ENCODE measurements at places on chromosomes 1 and 21.

DNA sequence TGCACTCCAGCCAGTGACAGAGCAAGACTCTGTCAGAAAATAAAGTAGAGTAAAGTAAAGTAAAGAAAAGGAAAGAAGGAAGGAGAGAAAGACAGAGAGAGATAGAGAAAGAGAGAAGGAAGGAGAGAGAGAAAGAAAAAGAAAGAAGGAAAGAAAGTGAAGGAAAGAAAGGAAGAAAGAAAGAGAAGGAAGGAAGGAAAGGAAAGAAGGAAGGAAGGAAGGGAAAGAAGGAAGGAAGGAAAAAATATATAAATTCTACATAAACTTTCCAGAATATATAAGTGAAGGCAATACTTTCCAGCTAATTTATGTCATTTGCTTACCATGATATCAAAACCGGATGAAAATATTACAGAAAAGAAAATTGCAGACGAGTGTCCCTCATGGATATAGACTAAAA, 71.7 kb upstream of the GPR52 start:
- DNase-seq = no peak

DNA sequence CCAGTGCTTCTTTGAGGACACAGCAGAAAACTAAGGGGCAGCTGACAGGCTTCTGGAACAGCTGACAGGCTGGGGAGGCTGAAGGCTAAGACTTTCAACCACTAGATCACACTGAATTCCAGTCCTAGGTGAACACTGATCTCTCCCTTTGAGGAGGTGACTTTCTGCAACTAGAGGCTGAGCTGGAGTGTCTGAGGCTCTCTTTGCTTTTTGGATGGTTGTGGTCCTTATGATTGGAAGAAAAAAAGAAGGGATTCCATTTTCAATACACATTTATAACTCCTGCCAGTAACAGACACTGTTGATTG, 1.4 kb downstream of the IL6R start:
- DNase-seq = no peak

GRCh38 chr1:17265162-17265561, 16.3 kb downstream of the PADI3 start:
- DNase-seq = no peak

- DNase-seq = peak; percentile 10
Observed at GRCh38 chr1:4585216-4585615, 69.2 kb upstream of the AJAP1 start.

DNA sequence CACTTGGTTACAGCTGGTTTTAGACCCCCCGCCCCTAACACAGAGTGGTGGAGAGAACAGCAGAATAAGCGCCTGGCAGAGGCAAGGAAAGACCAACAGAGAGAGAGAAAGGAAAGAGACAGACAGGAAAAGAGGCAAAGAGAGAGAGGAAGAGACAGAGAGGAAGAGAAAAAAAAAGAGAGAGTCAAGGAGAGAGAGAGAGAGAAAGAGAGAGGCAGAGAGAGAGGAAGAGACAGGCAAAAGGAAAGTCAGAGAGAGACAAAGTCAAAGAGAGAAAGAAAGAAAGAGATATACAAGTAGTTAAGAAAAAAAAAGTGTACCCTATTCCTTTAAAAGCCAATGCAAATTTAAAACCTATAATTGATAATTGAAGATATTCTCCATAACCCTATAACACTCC, 13.0 kb upstream of the NEK2 start:
- no peak for DNase-seq

DNA sequence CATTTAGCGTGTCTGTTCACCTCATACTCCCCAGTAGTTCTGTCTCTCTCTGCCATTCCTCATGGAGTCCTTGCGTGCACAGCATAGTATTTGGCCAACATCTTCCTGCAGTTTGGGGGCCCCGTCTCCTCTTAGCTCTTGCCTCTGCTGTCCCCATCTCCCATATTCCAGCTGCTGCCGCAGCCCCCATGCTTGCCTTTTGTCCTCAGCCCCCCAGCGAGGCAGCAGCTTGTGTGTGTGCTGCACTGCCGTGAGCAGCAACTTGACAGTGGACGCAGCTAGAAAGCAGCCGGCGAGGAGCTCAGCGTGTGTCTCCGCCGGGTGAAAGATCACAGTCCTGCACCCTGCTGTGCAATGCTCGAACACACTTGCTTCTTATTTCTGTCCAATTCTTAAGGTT, 164.2 kb upstream of the COL6A1 start:
- DNase-seq = no peak

GRCh38 chr1:230909974-230910754, 41.8 kb upstream of the C1orf198 start:
- DNase-seq = no peak

DNA sequence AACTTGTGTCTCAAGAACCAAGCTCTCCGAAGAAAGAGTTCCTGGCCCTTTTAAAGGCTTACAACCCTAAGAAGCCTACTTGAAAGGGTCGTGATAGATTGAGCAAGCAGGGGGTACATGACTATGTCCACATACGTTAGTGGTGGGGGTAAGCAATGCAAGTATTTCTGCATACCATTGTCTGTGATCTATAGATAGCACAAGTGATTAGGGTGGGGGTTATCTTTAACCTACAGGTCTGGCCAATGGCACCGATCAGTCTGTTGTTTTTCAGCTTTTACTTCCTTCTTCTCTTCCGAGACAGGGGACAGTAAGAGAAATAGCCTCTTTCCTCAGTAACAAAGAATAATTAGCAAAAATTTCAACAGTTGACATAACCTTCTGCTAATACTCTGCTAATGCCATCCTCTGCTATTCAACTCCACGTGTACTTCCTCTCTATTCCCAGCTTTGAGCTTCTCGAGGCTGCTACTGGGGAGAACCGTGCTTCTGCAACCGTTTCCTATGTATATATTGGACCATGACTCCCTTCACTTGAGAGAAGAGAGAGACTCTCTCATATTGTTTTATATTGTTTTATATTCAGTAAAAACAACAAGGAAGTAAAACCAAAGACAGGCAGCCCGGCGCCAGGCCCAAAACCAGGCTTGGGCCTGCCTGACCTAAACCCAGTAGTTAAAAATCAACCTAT, 727.7 kb upstream of the NCAM2 start:
- DNase-seq = no peak

GRCh38 chr1:226903819-226904716, 33.7 kb downstream of the PSEN2 start:
- no peak for DNase-seq

- no peak for DNase-seq
Observed at GRCh38 chr1:93817819-93818569, 61.0 kb downstream of the DNTTIP2 start.

- no peak for DNase-seq
Observed at GRCh38 chr1:152225678-152226077, 1.7 kb upstream of the HRNR start.

DNA sequence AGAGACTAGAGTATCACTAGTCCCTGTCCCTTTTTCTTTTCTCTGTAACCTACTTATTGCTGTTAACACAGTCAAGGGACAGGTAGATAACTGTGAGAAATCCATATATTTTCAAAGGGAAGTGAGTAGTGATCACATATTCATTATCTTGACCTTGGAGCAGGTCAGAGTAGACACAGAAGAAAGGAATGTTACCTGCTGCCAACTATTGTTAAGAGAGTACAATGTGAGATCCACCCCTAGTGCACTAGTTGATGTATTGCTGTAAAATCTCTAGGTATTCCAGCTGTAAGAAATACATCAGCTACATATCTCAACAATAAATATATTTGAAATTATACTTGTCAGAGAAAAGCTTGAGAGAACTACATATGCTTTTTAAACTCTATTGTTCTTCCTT, 68.7 kb upstream of the ADGRL2 start:
- DNase-seq = no peak

DNA sequence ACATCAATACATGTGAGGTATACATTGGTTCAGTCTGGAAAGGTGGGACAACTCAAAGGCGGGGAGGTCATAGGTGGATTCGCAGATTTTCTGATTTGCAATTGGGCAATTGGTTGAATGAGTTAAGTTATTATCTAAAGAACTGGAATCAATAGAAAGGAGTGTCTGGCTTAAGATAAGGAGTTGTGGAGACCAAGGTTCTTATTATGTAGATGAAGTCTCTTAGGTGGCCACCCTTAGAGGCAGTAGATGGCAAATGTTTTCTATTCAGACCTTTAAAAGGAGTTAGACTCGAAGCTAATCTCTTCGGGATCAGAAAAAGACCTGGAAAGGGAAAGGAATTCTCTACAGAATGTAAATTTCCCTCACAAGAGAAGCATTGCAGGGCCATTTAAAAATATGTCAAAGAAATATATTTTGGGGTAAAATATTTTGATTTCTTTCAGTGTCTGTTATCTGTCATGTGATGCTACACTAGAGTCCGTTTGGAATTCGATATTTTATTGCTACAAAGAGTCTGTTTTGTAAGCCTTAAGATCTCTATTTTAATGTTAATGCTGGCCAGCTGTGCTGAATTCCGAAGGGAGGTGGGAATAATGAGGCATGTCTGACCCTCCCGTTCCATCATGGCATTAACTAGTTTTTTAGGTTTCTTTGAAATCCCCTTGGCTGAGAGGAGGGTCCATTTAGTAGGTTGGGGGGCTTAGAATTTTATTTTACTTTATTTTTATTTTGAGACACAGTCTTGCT, 265.1 kb downstream of the PTPRU start:
- DNase-seq = no peak

DNA sequence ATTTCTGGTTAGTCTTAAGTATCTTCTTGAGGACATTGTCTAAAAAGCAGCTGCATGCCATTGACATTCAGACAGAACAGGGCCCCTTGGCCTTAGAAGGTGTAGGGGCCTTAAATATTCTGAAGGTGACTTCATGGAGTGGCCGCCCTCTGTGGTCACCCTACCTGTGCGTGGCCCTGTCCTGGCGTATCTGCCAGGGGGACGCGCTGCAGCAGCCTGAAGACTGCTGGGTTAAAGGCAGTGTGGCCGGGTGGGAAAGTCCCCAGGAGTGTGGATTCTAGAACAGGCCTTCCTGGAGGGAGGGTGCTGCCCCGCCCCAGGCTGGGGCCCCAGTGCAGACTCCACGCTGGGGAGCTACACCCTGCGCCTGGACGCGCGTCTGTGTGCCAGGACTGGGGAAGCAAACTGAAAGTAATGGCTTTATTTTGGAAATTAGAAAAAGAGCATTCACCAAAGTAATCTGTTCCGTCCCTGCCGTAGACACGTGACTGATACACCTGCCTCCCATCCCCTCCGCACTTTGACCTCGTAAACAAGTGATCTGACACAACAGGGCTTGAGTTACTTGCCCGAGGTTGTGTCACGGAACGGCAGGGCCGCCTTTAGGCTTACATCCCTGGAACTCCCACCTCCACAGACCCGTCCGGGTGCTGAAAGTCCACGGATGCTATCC, 1.8 kb downstream of the AGPAT3 start:
- DNase-seq = no peak

DNA sequence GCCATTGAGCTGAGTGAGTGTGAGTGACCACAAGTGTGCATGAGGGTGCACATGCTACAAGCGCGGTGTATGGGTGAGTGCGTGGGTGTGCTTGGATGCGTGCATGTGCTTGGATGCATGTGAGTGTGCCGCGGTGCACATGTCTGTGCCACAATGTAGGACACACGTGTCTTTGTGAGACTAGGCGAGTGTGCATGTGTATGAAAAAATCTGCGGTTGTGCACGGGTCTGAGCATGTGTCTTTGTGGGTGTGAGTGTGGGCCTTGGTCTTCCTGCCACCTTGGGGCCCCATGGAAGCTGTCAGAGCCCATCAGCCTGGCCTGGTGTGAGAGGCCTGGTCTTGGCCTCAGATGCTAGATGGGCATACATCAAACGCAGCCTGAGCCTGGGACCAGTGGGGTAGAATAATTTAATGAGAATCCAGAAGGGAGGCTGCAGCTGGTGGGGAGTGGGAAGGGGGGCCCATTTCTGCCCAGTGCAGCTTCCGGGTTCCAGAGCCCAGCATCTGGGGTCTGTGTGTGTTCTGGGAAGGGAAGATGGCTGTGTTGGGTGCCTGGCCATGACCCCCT, 103.9 kb upstream of the SLC2A1 start:
- DNase-seq = no peak

- DNase-seq = no peak
Observed at GRCh38 chr1:206014601-206015000, 9.1 kb downstream of the CTSE start.

GRCh38 chr1:26126321-26127084, 14.9 kb downstream of the PDIK1L start:
- DNase-seq = peak; percentile 13

GRCh38 chr1:114025609-114026401, 46.5 kb downstream of the OLFML3 start:
- DNase-seq = no peak

DNA sequence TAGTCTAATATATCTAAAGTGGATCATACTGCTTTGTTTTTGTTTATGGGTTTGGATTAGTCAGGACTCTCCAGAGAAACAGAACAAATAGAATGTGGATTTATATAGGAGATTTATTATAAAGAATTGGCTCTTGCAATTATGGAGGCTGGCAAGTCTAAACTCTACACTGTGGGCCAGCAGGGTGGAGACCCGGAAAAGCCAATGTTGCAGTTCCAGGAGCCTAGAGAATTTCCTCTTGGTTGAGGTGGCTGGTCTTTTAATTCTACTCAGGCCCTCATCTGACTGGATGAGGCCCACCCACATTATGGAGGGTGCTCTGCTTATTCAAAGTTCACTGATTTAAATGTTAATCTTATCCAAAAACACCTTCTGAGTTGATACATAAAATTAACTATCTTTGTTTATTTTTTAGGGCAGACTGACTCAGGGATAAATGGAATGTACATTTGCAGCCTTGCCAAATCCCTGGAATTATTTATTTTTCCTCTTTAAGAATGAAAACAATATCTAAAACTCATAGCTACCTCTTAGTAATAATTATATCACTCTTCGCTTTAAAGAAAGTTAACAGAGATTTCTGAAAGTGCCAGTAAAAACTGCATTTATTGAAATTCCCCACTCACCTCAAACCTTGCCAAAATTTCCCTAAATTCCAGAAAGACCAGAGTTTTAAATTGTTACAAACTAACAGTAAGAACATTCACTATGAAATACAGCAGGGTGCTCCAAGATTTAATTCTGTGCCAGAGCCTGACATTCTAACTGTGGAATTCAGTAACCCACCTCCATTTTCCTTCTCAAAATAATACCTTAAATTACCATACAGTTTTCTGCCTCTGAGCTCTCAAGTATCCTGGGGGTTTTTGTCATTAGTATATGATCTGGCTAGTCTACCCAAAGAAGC, 36.6 kb upstream of the SSX2IP start:
- DNase-seq = no peak

DNA sequence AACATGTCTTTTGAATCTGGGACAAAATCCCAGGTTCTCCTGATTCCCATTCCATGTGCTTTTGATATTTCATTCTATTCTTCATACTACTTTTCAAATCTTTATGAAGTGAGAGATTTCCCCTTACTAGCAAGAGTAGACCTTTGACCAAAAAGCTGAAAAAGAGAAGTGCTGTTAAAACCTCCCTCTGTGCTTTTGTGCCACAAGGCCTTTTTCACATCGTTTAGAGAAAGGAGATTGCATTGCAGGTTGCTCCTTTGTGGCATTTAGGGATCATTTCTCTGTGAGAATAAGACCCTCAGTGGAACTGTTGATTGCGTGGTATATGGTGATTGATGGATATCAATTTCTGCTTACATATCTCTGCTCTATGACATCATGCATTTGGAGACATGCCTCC, 148.8 kb downstream of the TGFB2 start:
- no peak for DNase-seq
